ENCODE measurements at places on chromosomes 13 and 19. TPM values are rescaled to one million over a fixed set of nuclear protein-coding genes. Genes with fewer than 3 reads are reported as not detected.

DNA sequence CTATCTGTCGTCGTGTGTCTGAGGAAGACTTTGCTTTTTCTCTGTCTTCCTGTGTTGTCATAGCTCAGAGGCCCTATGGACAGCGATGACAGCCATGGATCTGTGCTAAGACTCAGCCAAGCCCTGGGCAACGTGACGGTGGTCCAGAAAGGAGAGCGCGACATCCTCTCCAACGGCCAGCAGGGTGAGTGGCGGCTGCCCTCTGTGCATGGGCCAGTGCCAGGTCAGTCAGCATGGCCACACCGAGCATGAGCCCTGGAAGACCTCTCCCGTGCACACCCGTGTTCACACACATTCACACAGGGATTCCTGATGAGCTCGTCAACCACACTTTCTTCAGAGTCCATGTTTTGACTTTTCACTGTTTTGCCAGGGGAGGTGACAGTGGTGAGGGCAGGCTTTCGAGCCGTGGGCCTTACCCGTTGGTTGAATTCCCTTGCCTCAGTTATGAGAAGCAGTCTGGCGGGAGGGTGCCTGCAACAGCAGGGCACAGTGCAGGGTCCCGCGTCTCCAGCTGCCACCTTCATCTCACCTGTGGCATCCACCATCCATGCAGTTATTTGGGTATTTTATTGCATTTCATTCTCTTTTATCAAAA is 20.2 kb downstream of the NAXD start:
- no peak for DNase-seq

- no peak for DNase-seq
These were observed 515.5 kb downstream of the MYO16 start for GRCh38 chr13:109144693-109145437.

DNA sequence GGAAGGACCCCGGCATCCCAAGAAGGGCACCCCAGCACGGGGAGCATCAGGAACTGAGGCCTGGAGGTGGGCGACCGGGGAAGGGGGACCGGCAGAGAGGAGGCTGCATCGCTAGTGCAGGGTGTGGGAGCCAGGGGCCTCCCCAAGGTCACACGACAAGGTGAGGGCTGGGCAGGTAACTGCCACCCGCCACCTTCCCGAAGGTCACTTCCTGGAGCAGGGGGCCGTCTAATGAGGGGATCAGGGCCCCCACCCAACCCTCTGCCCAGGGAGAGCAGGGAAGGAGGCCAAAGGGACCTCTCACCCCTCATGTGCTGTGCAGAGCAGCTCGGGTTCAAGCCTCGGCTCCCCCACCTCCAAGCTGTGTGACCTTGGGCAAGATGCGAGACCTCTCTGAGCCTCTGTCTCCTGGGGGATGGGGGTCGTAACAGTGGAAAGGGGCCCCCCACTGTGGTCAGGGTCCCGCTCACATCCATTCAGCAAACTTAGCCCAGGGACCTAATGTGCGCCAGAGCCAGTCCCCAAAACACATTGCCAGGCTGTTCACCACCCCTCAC is 6.0 kb downstream of the ZBTB7A start:
- no peak for DNase-seq

DNA sequence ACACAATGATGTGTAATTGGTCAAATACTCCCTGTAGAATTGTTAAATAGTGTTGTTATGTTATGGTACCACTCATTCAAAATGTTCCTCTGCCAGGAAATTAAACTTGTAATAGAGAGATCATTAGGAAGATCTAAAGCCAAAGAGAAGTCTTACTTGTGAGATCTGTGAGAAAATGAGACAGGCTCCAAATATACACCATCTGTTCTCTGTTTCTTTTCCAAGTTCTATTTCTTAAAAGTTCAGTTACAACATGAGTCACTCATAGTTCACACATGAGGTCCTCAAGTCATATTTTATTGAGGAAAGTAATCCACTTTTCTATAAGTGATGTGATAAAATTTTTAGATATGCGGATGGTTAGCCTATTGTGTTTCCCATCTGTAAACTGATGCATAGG is 1038.1 kb upstream of the PRR20A start:
- DNase-seq = no peak

DNA sequence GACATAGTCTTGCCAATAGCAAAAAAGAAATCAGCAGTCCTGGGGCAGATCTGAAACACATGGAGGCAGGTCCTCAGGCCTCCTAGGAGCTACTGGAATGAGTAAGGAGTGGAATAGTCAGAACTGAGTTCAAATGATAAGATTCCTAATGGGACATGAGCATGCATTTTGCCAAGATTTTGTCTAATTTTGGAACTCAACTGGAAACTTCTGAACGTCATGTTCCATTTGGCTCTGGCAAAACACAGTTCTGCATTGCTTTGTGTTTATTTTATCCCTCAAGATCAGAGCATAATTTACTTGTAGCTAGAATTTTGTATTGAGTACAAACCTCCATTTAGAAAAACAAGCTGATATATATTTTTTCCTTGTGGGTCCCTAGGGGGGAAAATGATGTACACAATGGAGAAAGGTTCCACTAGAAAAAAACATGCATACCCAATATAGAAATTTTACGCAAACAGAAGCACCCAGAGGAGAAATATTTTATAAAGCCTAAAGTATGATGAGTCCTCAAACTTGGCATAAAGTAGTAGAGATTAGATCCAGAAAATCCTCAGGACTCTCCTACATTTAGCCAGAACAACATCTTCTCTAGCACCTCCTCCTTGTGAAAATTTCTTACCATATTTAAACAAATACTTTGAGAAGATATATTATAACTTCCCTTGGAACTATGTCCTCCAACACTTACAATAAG is 149.0 kb upstream of the SERP2 start:
- DNase-seq = no peak

- DNase-seq = peak; percentile 79
These were observed 19.2 kb upstream of the ERCC1 start for GRCh38 chr19:45442778-45443461.

Gene ZNF66
- total RNA-seq = 3.6 TPM
